ENCODE measurements at places on chromosomes 11 and 22.
A peak's percentile ranks its signal among the peaks of the same experiment; 100 is the strongest.

- no peak for DNase-seq
Observed at GRCh38 chr11:28107191-28107749, 686 bp downstream of the KIF18A start.

GRCh38 chr11:2096011-2096918, 42.9 kb downstream of the IGF2 start:
- no peak for DNase-seq

- no peak for DNase-seq
Observed at GRCh38 chr11:12686246-12687060, 12.2 kb downstream of the TEAD1 start.

GRCh38 chr11:75639762-75640181, 29.1 kb downstream of the MAP6 start:
- DNase-seq = no peak

GRCh38 chr11:16226245-16226644, 130.1 kb downstream of the SOX6 start:
- no peak for DNase-seq

GRCh38 chr11:10298342-10298741, 4.3 kb upstream of the SBF2 start:
- peak; percentile 38 for DNase-seq

DNA sequence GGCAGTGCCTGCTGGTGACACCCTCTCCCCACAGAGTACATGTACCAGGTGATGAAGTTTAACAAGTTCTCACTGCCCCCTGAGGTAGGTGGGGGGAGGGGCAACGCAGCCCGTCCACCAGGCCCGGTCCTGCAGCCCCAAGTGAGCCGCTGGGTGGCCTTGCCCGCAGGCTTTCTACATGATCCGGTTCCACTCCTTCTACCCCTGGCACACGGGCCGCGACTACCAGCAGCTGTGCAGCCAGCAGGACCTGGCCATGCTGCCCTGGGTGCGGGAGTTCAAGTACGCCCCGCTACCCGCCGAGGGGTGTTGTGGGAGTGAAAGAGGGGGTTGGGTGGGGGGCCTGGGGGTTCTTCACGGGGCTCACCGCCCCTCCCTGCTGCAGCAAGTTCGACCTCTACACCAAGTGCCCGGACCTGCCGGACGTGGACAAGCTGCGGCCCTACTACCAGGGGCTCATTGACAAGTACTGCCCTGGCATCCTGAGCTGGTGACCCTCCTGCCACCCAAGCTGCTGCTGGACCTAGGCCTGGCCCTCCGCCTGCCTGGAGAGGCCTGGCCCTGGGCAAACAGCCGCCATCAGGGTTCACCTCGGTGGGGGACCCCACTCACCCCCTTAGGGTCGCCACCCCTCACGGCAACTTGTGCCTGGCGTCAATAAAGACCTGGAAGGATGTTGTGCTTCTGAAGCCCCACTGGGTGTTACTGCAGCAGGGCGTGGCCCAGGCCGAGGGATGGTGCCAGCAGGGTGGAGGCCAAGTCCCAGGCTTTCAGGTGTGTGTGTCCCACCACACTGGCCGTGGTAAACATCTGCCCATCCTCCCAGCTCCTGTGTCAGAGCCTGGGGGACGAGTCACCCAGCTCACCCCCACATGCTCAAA, 2.9 kb downstream of the MIOX start:
- no peak for DNase-seq

Data from activated CD4-positive, alpha-beta T cell treated with anti-CD3 and anti-CD28 coated beads for 4 hours (primary cell).